ENCODE measurements at places on chromosomes 4 and X.

- no peak for DNase-seq
Observed at GRCh38 chr4:116531870-116532269, 553.5 kb downstream of the TRAM1L1 start.

- no peak for DNase-seq
Observed at GRCh38 chrX:65598559-65599147, 64.1 kb upstream of the LAS1L start.

- DNase-seq: no peak
Observed at GRCh38 chr4:102411408-102411807, 66.1 kb upstream of the SLC39A8 start.

DNA sequence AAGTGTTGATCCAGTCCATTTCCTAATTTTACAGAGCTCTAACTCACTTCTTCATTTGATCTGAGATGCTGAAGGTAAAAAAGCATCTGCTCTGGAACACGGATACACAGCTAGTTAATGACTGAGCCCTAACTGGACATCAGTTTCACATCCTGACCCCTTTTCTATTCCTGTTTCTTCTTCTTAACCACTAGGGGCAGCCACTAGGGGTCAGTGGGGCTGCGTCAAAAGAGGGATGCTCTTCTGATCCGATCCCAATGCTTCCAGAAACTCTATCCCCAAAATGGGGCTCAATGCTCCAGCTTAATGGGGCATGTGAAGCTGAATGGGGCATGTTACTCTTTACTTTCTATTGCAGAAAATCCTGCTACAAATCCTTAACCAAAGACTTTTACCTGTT is 33.4 kb upstream of the PHKA2 start:
- no peak for DNase-seq

GRCh38 chr4:54440394-54441136 is 211.5 kb downstream of the PDGFRA start:
- no peak for DNase-seq

DNA sequence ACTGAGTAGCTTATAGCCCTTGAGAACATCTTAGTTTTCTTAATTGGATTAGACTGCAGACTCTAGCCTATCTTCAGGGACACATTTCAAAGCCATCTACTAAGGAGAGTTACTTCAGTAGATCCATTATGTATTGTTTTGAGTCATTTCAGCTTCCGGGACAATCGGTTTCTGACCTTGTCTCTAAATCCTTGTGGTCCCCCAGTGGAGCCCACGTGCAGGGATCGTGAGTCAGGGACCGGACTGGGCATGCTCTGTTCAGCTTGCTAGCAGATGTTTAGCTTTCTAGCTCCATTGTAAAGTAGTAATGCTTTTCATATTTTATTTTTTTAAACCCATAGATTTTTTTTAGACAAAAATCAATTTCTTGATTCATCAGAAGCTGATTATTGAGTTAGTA is 211.9 kb upstream of the PRPS2 start:
- no peak for DNase-seq

DNA sequence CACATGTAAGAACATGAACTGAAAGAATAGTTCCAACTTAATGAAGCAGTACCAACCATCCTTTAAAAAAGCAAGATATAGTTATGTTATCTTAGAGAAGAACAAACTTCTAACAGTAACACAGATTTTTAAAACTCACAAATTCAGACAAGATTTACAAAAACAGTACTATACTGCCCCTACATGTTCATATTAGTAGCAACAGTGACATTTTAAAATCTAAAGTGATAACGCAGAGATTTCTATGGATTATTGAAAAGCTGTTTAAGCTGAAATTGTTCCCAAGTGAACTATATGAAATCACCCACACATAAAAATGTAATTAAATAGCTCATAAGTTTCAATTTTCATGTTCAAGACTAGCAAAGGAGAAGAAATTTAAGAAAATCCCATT is 166.0 kb downstream of the FBXW7 start:
- DNase-seq: no peak

All from stimulated activated CD8-positive, alpha-beta memory T cell treated with anti-CD3 and anti-CD28 coated beads, Interleukin-15, amount 100 ng/mL, for 1 hour (primary cell).